ENCODE measurements at places on chromosomes 5 and 9.

GRCh38 chr9:126624912-126625311 is 11.2 kb downstream of the LMX1B start:
- no peak for DNase-seq

- DNase-seq, result no peak
Measured at GRCh38 chr5:151159649-151160373, 2.2 kb upstream of the ANXA6 start.

DNA sequence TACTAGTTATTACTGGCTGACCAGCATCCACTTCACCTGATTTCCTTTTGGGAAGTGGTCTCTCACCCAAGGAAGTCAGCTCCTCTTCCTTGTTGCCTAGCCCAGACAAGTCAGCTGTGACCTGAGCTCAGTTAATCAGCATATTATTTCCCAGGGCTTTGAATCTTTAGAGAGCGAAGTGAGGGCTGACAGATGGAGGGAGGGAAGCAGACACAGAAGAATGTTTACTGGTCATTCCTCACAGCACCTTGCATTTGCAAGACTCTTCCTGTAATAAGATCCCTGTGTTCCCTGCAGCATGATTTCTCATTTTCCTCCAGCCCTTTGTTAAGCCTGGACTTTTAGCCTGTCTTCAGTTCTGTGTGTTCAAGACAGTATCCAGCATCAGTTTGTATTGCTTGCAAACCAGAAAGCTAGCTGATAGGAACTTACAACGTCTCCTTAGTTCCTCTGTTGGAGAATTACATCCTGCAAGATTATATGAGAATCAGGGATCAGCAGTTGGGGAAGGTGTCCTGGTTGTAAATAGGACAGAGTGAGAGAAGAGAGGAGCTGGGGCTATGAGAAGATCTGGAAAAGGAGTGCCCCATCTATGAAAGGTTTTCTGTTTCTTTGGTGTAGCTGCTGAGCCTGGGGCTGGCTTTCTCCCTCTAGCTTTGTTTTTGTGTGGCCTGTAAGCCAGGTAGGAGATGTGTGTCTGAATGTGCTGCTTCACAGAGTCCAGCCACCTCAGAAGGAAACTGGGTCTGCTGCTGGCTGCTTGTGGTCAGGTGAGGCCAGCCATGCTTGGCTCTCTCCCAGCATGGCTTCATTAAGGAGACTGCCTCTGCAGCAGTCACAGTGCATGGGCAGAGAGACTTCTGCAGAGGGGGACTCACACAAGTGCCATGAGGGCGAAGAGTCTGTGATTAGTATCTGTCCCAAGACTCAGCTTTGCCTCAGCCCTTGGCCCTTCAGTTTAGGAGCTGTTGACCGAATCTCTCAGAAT is 50.3 kb downstream of the MAN2A1 start:
- no peak for DNase-seq

- no peak for DNase-seq
Measured at GRCh38 chr5:65790371-65791163, 68.6 kb downstream of the NLN start.

- DNase-seq, result no peak
Measured at GRCh38 chr5:117434254-117434653, 859.6 kb upstream of the SEMA6A start.

GRCh38 chr9:90029996-90030395 is 425.2 kb downstream of the GADD45G start:
- no peak for DNase-seq

DNA sequence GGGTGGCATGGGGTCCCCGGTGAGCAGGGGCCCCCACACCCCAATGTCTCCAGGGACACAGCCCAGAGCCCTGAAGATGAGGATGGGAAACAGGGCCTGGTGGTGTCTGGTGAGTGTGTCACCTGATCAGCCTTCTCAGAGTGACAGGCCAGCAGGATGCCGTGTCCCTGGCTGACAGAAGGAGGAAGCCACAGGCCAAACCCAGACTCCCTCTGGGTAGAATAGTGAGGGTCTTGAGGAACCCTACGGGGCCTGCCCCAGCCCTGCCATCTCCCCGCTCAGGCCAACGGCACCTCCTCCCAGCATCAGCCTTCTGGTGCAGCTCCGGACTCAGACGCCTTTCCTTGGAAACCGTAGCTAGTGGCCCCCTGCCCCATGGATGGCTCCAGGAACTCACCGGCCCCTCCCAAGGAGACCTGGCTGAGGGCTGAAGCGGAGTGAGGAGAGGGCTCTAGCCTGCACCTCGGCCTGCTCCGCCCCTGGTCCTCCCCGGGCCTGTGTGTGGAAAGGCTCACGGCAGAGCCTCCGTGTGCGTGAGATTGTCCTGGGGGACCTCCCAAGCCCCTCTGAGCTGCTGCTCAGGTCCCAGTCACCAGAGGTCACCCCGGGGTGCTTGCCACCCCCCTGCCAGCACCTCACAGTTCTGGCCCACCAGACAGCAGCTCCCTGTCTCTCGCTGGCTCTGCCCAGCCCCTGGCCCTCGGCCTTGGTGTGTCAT is 6.0 kb downstream of the RALGDS start:
- no peak for DNase-seq

GRCh38 chr9:125515983-125516940 is 190.7 kb downstream of the MAPKAP1 start:
- no peak for DNase-seq

GRCh38 chr5:137280656-137281055 is 218.5 kb downstream of the SPOCK1 start:
- DNase-seq, result no peak

DNA sequence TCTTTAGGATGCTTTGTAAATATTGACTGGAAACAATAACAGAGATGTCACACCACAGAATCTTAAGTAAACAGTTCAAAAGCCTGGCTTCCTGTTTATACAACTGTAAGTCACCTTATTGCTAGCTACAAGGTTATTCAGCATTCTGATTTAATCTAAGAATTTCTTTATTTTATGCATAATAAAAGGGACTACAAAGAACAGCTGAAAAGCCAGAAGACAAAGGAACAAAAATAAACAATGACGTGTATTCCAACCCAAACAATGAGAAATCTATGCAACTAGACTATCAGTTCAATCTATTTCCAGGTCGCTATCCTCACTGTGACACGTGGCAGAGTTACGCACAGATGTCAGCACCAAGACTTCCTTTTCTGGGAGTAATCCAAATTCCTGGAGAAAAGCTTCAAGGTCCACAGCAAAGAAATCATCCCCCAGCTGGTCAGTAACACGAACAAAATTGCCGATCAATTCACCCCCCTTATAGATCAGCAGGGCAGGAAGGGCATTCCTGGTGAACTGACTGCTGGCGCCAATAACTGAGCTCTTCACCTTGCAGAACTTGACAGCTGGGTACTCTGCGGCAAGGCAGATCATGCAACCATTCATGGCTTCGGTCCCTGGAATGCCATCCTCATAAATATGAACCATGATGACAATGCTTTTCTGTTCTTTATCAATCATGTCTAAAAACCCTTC is 8.4 kb downstream of the PDCL start:
- no peak for DNase-seq

GRCh38 chr9:96621618-96622017 is 2.0 kb upstream of the CDC14B start:
- DNase-seq, result no peak

GRCh38 chr9:123445116-123445515 is 89.1 kb downstream of the CRB2 start:
- DNase-seq, result no peak

- DNase-seq, result no peak
Measured at GRCh38 chr5:6856653-6857052, 143.4 kb downstream of the TENT4A start.

- DNase-seq, result no peak
Measured at GRCh38 chr5:73564675-73565074, 764 bp downstream of the ANKRA2 start.

DNA sequence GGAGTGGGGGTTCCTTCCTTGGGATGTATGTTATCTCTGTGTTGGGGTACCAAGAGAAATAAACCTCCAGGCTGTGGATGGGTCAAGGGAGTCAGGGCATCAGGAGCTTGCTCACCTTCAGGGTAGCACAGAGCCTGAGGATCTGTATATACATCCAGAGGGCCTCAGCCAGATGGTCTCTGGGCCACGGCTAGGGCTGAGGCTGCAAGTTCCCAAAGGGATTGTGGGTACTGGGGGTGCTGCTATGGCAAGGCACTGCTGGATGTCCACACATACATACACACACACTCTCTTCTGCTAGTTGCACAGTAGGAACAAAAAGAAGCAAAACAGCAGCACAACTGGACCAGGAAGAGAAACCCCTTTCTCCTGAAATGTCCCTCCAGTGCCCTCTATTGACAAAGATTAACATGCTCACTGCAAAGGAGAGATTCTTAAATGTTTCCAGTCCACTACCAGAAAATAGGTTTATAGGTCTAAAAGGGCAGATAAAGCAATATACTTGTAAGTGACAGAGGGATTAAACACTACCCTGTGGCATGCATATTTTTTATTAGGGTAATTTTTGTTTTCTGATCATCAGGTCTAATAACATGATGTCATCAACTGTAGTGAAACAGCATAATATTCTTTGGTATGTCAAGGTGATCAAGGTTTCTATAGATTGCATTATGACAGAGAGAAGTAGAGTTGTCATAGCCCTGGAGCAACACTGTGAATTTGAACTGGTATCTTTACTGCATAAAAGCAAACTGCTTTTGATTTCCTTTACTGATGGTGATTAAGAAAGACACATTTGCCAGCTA is 56.3 kb upstream of the KCNN2 start:
- no peak for DNase-seq

DNA sequence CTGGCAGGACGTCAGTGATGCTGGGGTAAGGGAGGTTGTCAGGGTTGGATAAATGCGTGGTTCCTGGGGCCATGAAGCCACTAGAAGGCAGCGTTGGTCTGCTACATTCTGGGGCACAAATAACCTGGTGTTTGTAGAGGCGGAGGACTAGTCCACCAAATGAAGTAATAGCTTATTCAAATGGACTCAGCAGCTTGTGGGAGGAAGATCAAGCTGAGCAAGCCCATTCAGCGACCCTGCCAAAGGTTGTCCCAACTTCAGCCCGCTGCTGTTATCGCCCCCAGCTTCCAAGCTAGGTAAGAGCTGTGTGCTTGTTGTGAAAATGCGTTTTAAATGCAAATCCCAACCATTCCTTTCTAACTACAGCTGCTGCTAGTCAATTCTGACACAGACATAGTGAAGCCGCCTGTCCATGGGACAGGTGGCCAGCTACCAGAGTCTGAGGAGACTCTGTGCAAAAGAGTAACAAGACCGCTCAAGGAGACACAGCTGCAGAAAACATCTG is 7.6 kb upstream of the FAM240B start:
- no peak for DNase-seq

DNA sequence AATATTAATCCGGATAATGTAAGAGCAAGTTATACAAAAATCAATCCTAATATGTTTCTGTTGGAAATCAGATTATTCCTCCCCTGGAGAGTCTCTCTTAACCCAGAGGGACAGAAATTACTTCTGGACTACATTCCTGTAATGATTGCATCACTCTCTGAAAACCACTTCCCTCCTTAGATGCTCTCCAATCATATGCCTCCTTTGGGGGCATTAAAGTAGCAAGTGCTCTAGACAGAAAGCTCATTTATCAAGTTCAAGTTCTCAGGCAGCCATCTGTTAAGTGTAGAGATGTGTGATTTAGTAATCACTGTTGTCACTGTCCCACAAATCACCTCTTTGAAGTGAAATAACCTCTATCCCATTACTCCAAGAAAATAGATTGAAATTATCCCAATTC is 247.1 kb downstream of the SLCO4C1 start:
- no peak for DNase-seq

- no peak for DNase-seq
Measured at GRCh38 chr5:28156981-28157380, 1118.6 kb upstream of the CDH9 start.

DNA sequence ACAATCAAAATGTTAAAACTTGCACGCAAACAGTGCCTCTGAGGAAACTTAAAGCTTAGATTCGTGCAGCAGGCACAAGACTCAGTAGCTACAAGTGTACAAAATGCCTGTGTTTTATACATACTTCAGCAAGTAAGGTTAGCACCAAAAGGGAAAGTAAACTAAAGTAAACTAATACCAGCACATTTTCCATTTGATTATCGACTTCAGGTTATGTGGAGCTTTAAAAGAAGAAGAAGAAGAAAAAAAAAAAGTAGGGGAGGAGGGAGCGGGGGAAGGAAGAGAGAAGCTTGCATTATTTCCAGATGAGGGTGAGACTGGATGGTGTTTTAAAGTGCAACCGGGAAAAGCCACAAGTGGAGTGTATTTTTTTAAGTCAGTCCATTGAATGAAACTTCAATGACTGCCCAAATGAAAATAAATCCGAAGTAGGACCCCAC is 596 bp upstream of the ADAMTS6 start:
- no peak for DNase-seq

- no peak for DNase-seq
Measured at GRCh38 chr9:81855538-81855937, 72.7 kb upstream of the SPATA31D4 start.

- peak; percentile 72 for DNase-seq
Measured at GRCh38 chr9:120925535-120926396, 830 bp downstream of the TRAF1 start.

DNA sequence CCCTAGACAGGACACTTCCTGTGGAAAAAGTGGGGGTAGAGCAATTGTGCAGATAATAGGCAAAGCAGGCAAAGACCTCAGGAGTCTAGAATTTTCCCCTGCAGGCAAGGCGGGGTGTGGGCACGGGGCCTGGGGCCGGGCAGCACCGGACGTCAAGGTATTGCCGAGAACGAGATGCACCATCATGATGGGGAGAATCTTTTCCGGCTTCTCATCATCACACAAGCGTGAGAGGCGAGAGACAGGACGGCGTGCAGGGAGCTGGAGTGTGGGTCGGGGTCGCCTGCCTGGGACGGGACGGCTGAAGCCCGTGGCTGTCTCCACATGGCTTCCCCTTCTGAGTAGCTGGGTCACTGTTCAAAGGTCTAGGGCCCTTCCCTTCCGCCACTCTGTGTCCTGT is 44.5 kb downstream of the OLFM1 start:
- no peak for DNase-seq

DNA sequence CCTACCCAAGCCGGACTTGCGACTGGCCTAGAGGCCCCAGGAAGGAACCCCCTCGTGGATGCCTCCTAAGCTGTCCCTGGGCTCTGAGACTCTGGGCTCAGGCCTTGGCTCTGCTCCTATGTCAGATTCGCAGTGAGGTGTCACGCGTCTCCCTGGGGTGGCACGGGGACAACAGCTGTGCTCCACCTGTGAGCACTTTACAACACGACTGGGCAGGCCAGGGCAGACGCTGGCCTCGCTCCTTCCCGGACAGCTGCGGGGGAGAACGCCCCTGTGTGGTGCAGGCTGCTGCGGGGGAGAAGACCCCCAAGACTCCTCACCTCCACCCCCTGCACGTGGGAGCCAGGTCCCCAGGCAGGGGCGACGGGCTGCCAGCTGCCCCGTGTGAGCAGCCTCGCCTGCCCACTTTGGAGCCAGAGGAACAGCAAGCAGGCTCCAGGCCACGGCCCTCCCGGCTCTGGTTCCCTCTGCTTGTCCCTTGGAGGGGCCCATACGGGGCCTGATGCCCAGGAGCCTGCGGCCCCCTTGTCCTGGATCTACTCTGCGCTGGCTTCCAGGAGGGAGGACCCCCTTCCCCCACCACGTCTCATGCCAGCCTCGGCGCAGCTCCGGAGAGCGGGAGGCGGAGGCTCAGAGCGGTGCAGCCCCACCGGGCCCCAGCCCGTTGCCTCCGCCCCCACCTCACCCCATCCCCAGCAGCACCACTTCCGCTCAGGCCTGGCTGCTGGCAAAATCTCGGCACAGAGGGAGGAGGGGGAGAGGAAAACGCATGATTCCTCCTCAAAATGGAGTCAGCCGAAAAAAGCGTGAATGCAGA is 36.0 kb downstream of the SARDH start:
- peak; percentile 55 for DNase-seq

- DNase-seq, result no peak
Measured at GRCh38 chr9:100670719-100671118, 92.8 kb downstream of the CAVIN4 start.

GRCh38 chr9:30198463-30199309 is 2185.8 kb upstream of the ACO1 start:
- DNase-seq, result no peak

Measured in activated T-helper 9 cell treated with anti-CD3 and anti-CD28 coated beads, Interleukin-2, amount 50 U/mL, for 16 hours (primary cell).